ENCODE measurements at places on chromosomes 16 and 17.

DNA sequence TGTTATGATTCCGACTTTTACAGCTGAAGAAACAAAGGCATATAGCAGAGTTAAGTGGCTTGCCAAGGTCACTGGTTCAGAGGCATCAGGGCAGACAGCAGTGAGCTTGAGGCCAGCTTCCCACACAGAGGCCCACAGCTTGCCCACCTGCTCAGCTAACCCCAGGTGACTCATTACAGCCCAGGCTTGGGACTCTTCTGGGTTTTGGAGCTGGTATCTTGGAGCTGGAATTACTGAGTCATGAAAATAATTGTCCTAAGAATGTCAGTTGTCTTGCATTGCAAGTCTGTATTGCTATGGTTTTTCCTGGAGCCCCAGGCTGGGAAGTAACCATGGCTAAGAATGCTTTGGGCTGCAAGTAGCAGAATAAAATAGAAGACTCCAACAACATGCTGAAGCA is 32.4 kb upstream of the IRX3 start:
- no peak for DNase-seq

GRCh38 chr17:2034157-2034556 is 4.2 kb downstream of the DPH1 start:
- DNase-seq = no peak

DNA sequence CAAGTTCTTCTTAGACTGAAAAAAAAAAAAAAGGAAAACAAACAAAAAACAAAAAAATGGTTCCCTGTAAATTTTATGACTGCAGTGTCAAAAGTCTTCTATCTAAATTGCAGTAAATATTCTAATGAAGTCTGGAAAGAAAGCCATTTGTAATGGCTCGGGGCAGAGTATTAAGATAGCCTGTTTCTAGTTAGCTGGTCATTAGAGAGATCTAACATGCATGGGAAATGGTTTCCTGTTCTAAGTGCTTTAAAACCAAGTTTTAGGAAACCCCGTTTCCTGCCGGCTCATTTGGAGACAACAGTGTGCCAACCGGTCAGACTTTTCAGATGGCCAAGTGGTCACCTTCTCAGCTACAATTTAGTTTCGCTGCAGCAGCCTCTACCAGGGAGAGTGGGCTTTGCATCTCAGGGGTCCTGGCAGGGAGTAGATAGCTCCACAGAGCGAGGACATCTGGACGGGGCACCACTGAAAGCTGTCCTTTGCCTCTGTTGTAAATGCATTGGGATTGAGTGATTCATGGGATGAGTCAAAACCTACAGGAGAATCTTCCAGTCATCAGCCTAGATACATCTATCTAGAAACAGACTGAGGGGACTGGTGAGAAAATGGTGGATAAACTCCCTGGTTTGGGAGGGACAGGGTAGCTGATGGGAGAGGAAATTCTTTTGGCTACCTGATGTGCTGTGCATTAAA is 473.2 kb upstream of the SALL1 start:
- DNase-seq = no peak

GRCh38 chr17:76381633-76382350 is 2.6 kb upstream of the SPHK1 start:
- DNase-seq = no peak

GRCh38 chr17:38893607-38894006 is 23.7 kb downstream of the LASP1 start:
- DNase-seq = no peak

DNA sequence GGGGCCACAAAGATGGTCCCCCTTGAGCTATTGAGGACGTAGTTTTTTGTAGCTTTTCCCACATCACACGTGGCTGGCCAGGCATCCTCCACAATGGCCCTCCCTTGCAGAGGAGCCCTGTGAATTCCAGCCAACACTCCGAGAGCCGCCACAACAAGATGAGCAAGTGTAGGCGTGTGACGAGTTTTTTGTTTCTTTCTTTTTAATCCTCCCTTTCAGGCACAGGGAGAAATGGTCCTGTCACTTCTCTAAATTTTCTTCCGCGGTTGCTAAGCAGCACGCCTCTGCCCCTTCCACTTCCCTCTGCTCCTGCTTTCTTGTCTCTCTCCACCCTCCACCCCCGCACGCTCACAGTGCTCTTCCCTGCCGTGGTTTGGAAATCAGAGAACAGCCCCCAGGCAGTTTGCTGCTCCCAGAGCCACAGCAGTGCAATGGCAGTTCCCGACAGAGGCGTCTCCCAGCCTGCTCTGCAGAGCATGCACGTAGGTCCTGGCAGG is 68.0 kb upstream of the MRTFB start:
- DNase-seq = no peak

GRCh38 chr16:48596326-48596725 is 13.7 kb downstream of the N4BP1 start:
- peak; percentile 68 for DNase-seq

GRCh38 chr16:35258381-35258780 is 1799.0 kb downstream of the TP53TG3F start:
- DNase-seq = no peak

DNA sequence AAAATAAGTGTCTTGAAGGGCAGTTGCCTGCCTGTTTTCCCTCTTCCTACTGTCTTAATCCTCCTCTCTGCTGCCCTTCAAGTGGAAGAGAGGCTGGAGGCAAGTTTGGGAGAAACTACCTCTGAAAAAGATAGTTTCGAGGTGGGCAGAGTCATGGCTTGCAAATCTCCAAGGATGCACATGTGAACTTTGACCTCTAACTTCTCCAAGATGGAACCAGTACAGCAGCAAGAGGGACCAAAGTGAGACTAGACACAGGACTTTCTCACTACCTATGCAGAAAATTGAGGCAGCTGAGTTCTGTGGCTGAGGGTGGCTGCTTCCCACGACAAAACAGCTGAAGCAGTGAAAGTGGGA is 887 bp upstream of the KCNH4 start:
- no peak for DNase-seq

DNA sequence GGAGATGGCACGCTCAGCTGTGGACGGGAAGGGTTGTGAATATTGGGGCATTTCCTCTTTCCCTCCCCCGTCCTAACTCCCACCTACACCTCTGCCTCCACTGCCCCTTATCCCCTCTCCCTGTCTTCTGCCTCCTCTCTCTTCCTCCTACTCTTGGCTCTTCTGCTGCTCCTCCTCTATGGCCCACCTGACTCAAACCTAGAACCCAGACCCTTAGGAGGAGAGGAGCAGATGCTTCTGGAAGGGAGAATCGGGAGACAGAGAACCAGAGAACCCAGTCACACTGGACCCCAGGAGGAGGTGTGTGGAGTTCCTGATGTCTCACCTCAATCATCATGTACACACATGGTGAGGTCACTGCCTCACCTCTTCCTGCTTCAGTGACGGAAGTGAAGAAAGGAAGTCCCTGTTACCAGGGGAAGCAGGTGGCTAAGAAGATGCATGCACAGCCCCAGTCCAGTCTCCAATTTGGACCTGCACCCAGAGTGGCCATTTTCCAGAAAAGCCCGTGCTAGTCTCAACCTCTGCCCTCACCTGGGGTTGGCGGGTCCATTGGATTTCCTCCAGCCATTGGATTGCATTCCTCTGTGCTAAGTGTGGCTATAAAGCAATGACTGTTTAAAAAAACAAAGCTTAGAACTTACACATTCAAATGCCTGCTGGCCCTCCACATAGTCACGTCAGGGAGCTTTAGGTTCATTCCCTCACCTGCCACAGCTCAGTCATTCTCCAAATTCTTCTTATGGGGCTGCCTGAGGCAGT is 4.0 kb downstream of the RNF222 start:
- peak; percentile 27 for DNase-seq

- DNase-seq = no peak
Observed at GRCh38 chr16:12188061-12188934, 211.8 kb downstream of the SNX29 start.

DNA sequence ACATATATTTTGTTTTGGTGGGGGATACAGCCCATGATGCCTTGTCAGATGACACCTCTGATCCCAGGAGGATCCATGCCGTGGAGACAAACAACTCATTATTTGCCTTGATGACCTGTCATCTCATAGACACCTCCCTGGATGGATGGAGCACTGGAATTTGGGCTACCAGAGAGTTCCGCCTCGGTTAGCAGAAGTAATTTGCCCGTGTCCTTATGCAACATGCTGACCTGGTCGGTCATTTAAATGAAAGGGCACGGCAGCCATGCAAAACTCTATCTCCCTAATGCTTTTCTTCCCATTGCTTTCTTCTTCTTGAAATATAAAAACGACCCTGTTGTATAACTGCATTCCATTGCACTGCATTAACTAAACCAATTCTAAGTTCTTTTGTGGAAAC is 145.3 kb downstream of the GRIN2A start:
- no peak for DNase-seq

DNA sequence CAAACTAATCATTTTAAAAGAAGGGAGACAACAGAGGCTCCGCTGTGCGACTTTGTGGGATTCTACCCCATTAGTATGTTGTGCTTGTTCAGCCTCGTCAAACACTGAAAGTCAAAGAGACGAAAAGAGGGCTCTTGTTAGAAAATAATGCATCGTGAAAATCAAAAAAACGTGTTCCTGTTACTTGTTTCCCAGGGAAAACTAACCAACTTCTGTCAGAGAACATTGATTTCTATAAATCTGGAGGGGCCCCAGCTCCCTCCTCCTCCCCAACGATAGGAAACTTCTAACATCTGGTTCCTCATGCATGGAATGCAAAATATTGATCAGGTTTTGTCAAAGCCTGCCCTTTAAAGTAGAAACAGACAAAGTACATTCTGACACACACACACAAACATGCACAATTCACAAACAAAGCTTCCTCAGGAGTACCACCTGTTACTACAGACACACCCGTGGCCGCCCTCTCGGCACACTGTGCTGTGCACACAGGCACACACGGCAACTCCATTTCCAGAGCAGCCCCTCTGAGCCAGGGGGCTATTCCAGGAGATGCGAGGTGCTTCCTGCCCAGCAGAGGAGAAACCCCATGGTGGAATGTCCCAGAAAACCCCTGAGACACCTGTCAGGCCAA is 151.3 kb downstream of the ZFHX3 start:
- DNase-seq = no peak

Measured in GM12865 (cell line).